ENCODE measurements at places on chromosomes 5 and 9. TPM values are rescaled to one million over a fixed set of nuclear protein-coding genes. Genes with fewer than 3 reads are reported as not detected.

The FAM200C gene
- total RNA-seq, result 7.5 TPM

GRCh38 chr9:88578121-88579049 lies 43.4 kb downstream of the NXNL2 start:
- H3K27ac ChIP-seq, result no peak overlapping the region
- no peak overlapping the region for H3K4me3 ChIP-seq
- peaks cover 15% of the 10 kb centered on the region for H3K27me3 ChIP-seq
- no peaks in the 10 kb centered on the region for H3K4me1 ChIP-seq
- no peaks in the 10 kb centered on the region for H3K36me3 ChIP-seq
- DNase-seq, result peak; percentile 88

- H3K4me3 ChIP-seq, result no peak overlapping the region
- H3K27ac ChIP-seq, result no peak overlapping the region
- no peaks in the 10 kb centered on the region for H3K27me3 ChIP-seq
- DNase-seq, result no peak
- H3K4me1 ChIP-seq, result peaks cover 11% of the 10 kb centered on the region
These were observed 111.7 kb upstream of the NUDT12 start for GRCh38 chr5:103674251-103674650.

DNA sequence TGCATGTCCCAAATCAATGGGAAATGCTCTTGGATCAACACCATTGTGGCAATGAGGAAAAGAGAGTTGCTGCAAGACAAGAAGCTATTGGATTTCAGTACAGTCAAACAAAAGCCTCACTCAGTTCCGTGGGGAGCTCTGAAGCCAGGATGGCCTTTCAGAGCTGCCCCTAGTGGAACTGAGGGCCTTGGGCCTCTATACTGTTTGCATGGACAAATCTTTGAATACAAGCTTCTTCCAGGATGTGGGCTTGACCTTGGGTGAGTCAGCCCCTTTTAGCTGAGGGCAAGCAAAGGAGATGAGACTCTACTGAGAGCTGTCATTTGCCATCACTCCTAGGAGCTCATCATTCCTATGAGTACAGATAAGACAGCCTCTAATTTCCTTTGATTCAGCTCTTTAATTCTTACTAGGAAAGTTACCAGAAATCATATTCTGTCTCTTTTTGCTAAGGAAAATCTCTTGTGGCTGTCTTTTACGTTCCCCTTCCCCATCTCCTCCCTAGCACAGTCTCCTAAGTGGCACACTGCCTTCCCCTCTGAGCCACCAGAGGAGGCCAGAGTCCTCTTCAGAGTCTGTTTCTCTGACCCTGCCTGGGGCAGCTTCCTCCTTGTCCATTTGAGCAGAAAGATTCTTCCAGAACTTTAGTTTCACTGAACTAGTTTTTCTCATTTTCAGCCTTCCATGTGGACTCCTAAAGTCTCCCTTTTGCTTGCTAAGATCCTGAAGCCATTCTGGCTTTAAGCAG lies 168.8 kb upstream of the POC5 start:
- DNase-seq, result peak; percentile 28
- no peaks in the 10 kb centered on the region for H3K36me3 ChIP-seq
- peaks cover 2% of the 10 kb centered on the region for H3K27me3 ChIP-seq
- no peak overlapping the region for H3K4me3 ChIP-seq
- no peak overlapping the region for H3K27ac ChIP-seq
- H3K4me1 ChIP-seq, result no peaks in the 10 kb centered on the region

The MORN5 gene
- total RNA-seq, result not detected

GRCh38 chr5:134236820-134237219 lies 10.9 kb upstream of the PPP2CA start:
- no peak overlapping the region for H3K27ac ChIP-seq
- no peak for DNase-seq
- H3K27me3 ChIP-seq, result no peaks in the 10 kb centered on the region
- H3K4me3 ChIP-seq, result no peak overlapping the region
- no peaks in the 10 kb centered on the region for H3K36me3 ChIP-seq

- DNase-seq, result peak; percentile 59
- H3K27me3 ChIP-seq, result no peaks in the 10 kb centered on the region
- H3K4me3 ChIP-seq, result no peak overlapping the region
- peaks cover 33% of the 10 kb centered on the region for H3K36me3 ChIP-seq
- peak overlapping the region; percentile 95 for H3K27ac ChIP-seq
These were observed 31.0 kb downstream of the ABLIM3 start for GRCh38 chr5:149172261-149172660.

The CCNI2 gene
- total RNA-seq, result 3.4 TPM

DNA sequence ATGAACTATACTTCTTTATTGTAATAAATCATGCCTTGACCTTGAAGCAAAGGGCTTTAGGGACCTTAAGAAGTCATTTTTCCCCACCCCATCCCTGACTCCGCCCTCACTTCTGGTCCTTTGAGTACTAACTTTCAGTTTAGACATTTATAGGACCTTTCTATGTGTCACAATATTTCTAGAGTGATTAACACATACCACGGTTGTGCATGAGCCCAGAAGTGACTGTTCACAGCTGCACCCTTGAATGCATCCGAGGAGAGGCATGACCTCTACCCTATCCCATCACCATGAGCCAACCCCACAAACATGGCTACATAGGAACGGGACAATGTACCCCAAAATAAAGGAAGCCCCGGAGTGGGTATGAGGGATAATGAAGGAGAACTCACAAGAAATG lies 160.3 kb downstream of the HSD17B3 start:
- H3K27ac ChIP-seq, result no peak overlapping the region
- no peak for DNase-seq
- no peaks in the 10 kb centered on the region for H3K36me3 ChIP-seq
- no peak overlapping the region for H3K4me3 ChIP-seq

DNA sequence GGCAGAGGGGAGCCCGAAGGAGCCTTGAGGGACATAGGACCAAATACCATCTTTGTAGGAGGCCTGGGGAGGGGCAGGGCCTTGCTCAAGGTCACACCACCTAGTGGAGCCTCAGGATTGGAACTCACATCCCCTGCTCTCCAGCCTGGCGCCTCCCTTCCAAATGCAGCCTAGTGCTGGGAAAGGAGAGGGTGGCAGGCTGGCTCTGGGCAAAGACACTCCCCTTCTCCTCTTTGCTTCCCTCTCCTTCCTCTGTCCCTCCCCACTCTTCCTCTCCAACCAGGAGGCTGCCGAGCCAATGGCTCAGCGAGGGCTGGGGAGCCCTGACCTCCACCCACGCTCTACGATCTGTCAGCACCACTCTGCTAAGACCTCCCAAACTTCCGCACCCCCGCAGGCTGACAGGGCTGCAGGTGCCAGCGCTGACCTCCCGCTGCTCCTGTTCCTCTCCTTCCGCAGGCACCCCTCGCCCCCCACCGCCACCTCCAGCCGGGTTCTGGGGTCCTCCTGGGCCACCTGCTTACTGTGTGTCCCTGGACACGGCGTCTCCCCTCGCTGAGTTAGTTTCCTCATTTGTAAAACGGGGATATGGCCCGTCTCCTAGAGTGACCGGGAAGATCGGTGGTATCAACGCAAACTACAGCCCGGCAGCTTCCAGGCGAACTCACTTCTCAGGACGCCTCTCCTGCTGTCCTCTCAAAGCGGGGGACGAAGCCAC lies 52.9 kb downstream of the C9orf50 start:
- DNase-seq, result peak; percentile 65
- H3K27ac ChIP-seq, result peak overlapping the region; percentile 28
- no peaks in the 10 kb centered on the region for H3K27me3 ChIP-seq
- peaks cover 26% of the 10 kb centered on the region for H3K36me3 ChIP-seq

The ZNF366 gene
- total RNA-seq, result not detected

- no peak for DNase-seq
- H3K27ac ChIP-seq, result no peak overlapping the region
- peaks cover 7% of the 10 kb centered on the region for H3K4me1 ChIP-seq
- H3K36me3 ChIP-seq, result peaks cover 4% of the 10 kb centered on the region
- no peak overlapping the region for H3K4me3 ChIP-seq
These were observed 80.2 kb upstream of the DMRT1 start for GRCh38 chr9:761176-761792.

The CDKN2B-AS1 gene
- 8.9 TPM for total RNA-seq

DNA sequence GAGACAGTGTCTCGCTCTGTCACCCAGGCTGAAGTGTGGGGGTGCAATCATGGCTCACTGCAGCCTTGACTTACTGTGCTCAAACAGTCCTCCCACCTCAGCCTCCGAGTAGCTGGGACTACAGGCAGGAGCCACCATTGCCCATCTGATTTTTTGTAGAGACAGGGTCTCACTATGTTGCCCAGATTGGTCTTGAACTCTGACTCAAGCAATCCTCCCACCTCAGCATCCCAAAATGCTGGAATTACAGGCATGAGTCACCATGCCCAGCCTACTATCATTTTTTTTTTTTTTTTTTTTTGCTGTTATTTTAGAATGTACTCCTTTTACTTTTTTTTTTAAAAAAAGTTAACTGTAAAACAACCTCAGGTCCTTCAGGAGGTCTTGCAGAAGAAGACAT lies 449.0 kb downstream of the CCDC171 start:
- DNase-seq, result no peak
- no peaks in the 10 kb centered on the region for H3K36me3 ChIP-seq
- H3K4me1 ChIP-seq, result peaks cover 33% of the 10 kb centered on the region
- H3K27me3 ChIP-seq, result no peaks in the 10 kb centered on the region
- no peak overlapping the region for H3K4me3 ChIP-seq
- H3K27ac ChIP-seq, result no peak overlapping the region

DNA sequence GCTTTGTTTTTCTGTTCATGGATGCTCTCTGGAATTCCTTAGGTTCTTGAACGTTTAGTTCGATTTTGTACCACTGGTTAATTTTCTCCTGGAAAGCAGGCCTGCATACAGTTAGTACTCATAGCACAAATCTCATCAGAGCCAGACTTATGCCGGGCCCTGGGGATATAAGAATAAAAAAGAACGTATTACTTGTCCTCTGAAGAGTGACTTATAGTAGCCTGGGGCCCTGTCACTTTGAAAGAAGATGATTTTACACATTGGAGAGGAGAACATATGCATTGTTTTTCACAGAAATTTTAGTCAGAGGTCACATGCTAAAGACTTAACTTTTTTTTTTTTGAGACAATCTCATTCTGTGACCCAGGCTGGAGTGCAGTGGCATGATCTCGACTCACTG lies 50.3 kb downstream of the ZNF462 start:
- no peaks in the 10 kb centered on the region for H3K27me3 ChIP-seq
- no peak for DNase-seq
- peaks cover 32% of the 10 kb centered on the region for H3K4me1 ChIP-seq
- H3K36me3 ChIP-seq, result no peaks in the 10 kb centered on the region
- no peak overlapping the region for H3K27ac ChIP-seq
- no peak overlapping the region for H3K4me3 ChIP-seq

DNA sequence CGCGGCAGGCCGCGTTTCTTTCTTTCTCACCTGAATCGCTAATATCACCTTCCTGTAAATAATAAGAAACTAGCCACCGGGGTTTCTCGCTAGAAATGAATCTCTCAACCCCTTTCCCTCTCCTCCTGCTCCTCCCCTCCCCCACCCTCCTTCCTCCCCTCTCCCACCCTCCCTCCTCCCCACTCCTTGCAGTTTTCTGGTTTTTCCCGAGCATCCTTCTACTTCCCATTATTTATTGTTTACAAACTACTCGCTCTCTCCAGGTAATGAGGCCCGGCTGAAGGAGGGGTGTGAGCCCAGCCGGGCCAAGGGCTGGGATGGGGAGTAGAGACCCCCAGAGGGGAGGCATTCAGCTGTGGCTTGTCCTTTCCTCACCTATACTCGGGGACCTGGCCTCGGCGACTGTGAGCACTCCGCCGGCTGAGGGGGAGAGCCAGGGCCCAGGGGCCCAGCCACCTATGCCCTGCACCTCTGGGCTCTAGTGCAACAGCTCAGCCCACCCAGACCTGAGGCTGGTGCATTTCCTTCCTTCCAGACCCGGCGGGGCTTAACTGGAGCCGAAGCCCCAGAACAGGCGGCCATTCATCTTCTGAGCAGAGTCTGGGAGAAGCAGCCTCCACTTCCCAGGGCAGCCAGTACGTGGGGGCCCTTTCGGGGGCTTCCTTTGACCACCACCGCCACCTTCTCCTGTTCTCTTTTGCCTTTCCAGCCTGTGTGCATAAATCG lies 2.1 kb upstream of the IRX4 start:
- H3K27me3 ChIP-seq, result peaks cover 22% of the 10 kb centered on the region
- H3K4me1 ChIP-seq, result no peaks in the 10 kb centered on the region
- no peaks in the 10 kb centered on the region for H3K36me3 ChIP-seq

The NEURL1B gene
- 2.8 TPM for total RNA-seq

- no peak overlapping the region for H3K4me3 ChIP-seq
- no peak overlapping the region for H3K27ac ChIP-seq
- H3K27me3 ChIP-seq, result no peaks in the 10 kb centered on the region
These were observed 31.6 kb upstream of the ZDHHC11B start for GRCh38 chr5:816176-816575.

The DOCK8 gene
- 0.15 TPM for total RNA-seq

The PCDHA3 gene
- total RNA-seq, result 0.10 TPM

DNA sequence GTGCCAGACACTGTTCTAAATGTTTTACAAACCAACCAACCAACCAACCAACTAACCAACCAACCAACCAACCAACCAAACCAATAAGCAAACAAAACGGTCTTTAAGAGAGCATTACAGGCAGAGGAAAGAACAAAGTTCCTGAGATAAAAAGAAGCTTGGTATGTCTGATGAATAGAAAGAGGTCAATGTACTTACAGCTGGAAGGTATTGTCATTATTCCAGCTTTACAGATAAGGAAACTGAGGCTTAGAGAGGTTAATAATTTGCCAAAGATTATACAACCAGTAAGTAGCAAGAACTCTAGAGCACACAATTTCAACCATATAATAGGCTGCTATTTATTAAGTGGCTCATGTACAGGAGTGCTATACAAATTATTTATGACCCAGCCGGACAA lies 29.6 kb downstream of the C9orf57 start:
- DNase-seq, result no peak
- no peak overlapping the region for H3K27ac ChIP-seq
- no peaks in the 10 kb centered on the region for H3K27me3 ChIP-seq
- H3K4me1 ChIP-seq, result peaks cover 4% of the 10 kb centered on the region

The SLC36A3 gene
- not detected for total RNA-seq

The PCDHB5 gene
- total RNA-seq, result not detected

The FOXD4L3 gene
- 1.2 TPM for total RNA-seq

The MCIDAS gene
- 4.4 TPM for total RNA-seq

DNA sequence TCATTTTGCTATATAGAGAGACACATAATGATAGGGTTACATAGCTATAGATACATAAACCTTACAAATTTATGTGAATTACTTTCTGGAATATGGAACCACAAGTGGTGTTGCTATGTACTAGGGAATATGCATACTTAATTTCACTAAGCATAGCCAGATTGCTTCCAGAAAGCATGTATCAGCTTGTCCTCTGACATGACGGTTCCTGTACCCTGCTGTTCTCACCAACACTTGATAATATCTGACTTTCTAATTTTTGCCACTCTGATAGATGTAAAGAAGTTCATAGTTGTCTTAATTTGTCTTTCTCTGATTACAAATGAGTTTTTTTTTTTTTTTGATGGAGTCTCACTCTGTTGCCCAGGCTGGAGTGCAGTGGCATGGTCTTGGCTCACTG lies 18.0 kb upstream of the CKS2 start:
- no peak for DNase-seq
- H3K4me1 ChIP-seq, result no peaks in the 10 kb centered on the region
- H3K4me3 ChIP-seq, result no peak overlapping the region
- no peaks in the 10 kb centered on the region for H3K36me3 ChIP-seq

GRCh38 chr9:31412081-31412480 lies 972.4 kb upstream of the ACO1 start:
- H3K27ac ChIP-seq, result no peak overlapping the region
- H3K4me1 ChIP-seq, result no peaks in the 10 kb centered on the region
- H3K36me3 ChIP-seq, result no peaks in the 10 kb centered on the region
- DNase-seq, result no peak

The ZNF367 gene
- total RNA-seq, result 8.6 TPM

GRCh38 chr5:142096382-142096781 lies 12.2 kb upstream of the NDFIP1 start:
- no peak overlapping the region for H3K4me3 ChIP-seq
- no peak for DNase-seq
- no peaks in the 10 kb centered on the region for H3K36me3 ChIP-seq
- H3K27me3 ChIP-seq, result no peaks in the 10 kb centered on the region

The AQP3 gene
- 10.4 TPM for total RNA-seq

The SLC25A48 gene
- total RNA-seq, result not detected
